Thoracic aorta (tissue), 2 donors: ENCODE measurements at places on chromosomes 7 and 10. TPM values are rescaled to one million over a fixed set of nuclear protein-coding genes. Genes with fewer than 3 reads are reported as not detected.

DNA sequence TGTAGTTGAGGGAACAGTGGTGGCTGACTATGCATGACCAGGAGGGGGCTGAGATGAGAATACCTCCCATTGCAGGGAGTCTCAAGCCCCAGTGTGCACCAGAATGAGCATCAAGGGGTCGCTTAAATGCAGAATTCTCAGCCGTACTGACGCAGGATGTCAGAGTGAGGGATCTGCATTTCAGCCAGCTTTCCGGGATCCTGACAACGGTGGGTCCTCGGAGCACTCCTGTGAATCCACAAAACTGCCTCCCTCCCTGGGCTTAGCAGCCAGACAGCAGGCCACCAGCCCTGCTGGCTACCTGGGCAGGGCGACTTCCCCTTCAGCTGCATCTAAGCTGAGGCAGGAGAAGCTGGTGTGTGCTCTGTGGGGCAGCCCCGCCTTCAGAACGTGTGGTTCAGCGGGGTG lies 21.8 kb upstream of the LOXL4 start:
- no peak for DNase-seq

CCDC7 gene
- 70.8 TPM for total RNA-seq

DNA sequence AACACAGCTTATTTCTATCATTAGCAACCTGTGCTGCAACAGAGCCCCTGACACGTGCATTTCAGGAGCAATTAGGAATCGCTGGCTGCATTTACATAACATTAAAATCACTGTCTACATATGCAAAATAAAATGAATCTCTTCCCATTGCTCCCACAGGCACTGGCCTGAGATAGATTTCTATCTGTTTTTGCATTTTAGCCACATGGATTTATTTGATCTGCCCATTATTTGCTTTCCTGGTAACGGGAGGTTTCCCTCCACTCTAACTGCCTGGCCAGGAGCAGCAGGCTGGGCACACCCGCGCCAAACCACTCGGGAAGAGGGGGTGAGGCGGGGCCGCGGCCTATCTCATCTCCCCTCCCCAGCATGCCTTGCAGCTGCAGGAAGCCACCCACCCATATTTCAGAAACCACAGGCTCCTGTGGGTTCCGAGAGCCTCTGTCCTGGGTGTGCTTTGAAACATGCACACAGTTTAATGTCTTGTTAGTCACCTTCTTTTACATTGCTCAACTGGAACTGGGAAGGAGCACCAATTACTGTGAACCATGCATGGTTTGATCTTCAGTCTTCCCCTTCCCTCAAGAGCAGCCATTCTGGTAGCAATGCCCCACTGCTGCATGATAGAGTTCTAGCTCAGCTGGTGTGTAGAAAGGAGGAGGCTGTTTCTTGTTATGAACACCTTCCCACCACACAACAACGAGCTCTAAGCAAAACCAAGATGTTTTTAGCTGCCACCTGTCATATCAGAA lies 37.7 kb upstream of the IKZF1 start:
- no peak for DNase-seq

DNA sequence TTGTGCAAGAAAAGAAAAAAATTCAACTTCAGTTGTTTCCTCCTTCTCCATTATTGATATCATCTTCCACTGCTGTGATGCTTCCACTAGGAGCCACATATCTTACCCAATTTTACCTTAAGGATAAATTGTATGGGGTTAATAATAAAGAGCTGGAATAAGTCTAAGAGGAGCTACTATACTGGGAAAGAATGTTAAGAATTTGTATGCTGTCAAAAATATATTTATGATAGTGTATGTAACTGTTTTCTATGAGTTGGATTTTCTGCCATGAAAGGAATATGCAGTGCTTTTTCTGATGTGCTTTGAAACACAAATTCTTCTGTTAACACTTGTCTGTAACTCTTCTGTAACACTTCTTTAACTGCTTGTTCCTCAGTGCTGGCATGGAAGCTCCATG lies 219.1 kb downstream of the VTI1A start:
- no peak for DNase-seq

DNA sequence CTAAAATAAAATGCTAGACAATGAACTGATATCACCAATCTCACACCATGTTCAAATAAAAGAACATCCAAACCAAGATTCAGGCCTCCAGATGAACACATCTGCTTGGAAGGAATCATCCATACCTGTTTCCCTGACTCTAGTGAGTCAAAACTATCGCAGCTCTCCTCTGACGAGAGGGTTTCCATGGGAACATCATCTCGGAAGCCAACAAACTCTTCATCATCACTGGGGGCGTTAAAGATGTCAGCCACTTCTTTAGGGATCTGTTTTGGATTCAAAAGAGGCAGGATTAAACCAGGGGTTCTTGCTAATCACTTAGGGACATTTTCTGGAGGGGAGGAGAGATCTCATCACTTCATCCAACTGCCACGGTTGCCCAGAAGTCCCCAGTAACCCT lies 29.1 kb downstream of the CDCA7L start:
- DNase-seq, result no peak

DNA sequence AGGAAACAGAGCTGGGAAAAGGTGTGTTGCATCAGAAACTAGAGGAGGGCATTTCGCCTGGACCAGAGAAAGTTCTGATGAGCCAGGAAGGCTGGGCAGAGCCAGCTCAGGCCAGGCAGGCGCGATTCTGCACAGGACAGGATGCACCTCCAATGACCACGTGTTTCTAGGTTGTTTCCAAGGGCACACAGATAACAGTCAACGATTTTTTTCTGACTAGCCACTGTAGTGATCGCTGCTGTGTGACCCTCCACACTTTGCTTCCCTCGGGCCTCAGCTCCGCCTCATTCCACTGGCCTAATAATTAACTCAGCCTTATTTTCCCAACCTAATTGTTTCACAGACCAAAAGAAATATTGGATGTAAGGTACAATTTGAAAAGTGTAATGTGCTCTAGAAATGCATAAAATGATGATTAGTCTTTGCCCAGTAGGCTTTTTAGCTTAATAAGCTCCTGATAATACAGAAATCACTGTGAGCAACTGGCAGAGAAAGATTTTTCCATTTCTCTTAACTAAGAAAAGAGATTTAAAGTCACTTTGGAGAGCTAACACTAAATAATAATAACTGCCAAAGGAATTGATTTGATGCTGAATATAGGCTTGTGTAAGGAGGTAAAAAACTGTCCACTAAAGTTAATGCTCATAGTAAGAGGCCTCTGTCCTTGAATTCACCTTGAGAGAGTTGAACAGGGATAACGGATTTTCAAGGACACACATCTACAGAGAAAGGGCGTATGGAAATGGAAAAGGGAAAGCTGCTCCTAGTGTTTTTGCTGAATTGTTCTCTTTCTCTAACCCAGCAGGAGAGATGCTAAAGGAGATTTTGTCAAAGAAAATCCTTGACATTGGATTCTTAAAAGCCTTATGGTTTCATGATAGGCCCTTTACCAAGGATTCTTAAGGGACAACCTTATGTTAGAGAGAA lies 291.0 kb upstream of the C7orf33 start:
- DNase-seq, result no peak
